ENCODE measurements at places on chromosomes 7 and 10.

DNA sequence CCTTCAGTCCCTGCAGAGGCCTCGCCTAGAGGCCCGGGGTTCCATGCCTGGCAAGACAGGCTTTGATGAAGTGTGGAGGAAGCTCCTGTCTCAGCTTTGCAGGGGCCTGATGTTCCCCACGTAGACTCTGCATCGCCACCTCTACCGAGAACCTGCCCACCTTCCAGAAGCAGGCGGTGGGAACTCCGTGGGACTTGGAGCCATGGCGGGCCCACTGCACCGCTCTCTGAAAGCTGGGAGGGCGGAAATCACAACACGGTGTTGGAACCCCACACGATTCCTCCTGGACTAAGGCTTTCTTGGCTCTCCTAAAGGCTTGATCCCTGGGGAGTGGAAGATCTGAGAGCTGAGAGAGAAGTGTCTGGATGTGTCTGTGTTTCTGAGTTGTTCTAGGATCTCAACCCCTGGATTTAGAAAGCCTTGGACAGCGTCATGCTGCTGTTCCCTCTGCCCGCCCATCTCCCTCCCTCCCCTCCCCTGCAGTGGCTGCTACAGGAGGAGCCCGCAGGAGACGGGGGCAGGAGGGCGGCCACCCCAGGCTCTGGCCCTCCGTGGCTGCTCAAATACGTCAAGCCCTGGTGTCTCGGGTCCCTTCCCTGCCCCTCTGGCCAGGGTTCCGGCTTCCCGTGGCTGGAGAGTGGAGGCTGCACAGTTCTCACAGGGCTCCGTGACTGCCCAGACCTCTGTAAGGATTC is 79.7 kb downstream of the VIPR2 start:
- no peak for DNase-seq

- no peak for DNase-seq
These were observed 69.8 kb upstream of the PIK3CG start for GRCh38 chr7:106795084-106795876.

DNA sequence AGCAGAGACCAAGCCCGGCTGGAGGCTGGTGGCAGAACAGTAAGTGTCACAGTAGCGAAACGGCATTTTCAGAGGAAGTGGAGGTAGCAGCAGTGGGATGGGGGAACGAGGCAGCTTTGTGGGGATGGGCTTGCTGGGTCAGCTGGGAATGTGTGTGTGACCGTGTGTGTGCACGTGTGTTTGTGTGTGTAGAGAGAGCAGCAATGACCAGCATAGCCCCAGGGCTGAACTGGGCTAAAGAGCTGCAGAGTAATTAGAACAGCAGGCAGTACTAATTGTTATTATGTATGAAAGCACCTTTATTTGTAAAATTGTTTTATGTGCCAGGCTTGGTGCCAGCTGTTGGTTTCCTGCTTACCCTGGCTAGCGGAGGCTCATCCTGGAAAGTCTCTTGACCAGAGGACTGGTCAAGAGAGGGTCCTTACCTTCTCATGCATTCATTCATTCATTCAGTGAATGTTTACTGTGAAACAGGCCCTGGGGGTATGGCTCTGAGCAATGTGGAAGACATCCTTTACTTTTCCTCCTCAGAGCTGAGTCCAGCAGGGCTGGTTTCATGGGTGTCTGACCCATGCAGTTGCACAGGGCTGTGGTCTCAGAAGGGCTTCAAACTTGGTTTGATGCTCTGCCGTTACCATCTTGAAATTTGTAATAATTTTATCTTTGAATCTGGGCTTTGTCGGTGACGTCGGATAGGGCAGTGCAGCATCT is 184.6 kb downstream of the SEC23IP start:
- DNase-seq = no peak

- no peak for DNase-seq
These were observed 52.9 kb downstream of the HK1 start for GRCh38 chr10:69331161-69331560.

DNA sequence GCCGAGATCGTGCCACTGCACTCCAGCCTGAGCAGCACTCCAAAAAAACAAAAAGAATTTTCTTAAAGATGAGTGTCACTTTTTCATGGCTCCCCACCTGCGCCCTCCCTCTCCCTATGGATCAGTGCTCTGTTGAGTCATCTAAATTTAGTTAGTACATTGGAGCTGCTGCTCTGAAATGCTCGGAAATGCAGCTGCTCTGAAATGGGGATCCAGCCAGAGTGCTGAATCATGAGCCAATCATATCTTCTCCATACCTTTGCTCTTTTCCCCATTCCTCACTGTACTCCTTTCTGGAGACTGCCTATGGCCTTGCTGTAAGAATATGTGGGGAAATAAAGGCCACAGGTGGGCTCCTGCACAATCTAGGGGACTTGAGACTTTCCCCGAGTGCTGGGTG is 188.8 kb downstream of the ZNF438 start:
- no peak for DNase-seq
